ENCODE measurements at places on chromosomes 1 and 21.

DNA sequence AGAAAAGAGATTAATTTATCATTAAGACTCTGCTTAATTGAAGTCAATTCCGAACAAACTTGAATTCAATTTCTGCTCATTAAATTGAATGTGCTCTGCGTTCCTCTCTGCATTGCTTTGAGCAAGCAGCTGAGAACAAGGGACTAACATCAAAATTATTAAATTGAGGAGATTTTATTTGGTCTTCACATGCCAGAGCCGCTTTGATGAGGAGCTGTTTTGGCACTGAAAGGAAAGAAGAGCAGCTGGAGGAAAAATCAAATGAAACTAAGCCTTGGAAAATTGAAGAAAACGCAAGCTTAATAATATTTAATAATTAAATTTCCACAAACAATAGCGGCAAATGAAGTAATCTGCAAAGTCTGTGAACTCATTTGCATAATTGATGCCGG is 222.0 kb upstream of the PKN2 start:
- DNase-seq: no peak

- no peak for DNase-seq
These were observed 289.4 kb downstream of the ADGRL2 start for GRCh38 chr1:82090104-82090503.

GRCh38 chr21:45256021-45256911 is 31.4 kb downstream of the POFUT2 start:
- no peak for DNase-seq

DNA sequence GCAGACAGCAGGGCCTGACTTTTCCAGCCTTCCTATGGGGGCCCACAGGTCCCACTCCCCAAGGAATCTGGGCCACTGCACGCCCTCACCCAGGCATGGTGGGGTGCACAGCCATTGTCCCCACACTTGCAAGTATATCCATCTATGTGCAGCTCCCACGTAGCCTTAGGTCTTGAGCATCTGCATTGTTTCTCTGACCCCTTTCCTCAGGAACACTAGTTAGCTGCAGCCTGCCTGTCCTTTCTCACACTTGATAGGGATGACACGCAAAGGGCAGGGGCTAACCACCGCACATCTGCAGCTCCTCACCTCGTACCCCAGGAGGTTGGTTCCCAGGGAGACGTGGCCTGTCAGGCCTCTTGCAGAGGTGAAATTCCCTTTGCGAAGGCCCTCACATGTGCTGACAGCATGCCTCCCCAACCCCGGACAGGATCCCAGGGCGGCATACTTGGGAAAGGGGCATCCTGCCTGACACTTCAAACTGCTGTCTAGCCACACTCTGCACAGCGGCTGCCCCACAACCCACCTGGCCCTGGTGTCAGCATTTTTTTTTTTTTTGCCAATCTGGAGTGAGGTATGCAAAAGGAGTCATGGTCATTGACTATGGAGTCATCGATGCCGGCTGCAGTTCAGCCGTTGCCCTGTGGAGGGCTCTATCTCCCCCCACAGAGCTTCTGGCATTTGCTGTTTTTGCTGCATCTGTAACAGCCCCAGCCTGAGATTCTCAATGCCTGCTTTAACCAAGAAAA is 5.0 kb downstream of the JMJD4 start:
- no peak for DNase-seq

DNA sequence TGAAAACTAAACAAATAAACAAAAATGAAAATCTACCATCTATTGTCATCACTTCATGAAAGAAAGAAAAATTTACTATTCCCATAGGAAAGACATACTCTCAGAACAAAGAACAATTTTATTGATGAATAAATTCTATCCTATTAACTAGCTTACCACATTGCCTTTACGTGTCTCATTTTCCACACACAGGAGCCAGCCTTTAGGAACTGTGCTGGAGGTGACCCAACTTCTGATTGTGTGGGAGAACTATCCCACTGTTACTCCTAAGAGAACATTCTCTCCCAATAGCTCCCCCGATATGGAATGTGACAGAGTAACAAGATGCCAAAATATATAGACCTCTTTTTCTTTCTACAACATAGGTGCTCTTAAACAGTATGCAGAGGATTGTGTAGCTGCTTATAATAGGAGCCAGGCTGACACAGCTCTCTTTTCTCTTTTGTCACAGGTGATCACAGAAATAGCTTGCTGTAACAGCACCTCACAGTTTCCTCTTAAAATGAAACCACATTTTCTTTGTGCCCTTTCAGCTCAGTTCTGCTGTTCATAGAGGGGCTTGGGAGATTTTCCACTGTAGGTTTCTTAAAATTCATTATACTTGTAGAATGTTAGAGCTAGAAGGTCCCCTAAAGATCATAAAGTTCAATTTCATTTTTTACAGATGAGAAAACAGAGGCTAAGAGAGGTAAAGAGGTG is 35.5 kb downstream of the C21orf91 start:
- DNase-seq: no peak

GRCh38 chr1:178341261-178341956 is 155.4 kb downstream of the CLEC20A start:
- DNase-seq: no peak

All from hippocampal formation (tissue), 2 donors.